ENCODE measurements at places on chromosomes 1 and 21.
A peak's percentile ranks its signal among the peaks of the same experiment; 100 is the strongest.

DNA sequence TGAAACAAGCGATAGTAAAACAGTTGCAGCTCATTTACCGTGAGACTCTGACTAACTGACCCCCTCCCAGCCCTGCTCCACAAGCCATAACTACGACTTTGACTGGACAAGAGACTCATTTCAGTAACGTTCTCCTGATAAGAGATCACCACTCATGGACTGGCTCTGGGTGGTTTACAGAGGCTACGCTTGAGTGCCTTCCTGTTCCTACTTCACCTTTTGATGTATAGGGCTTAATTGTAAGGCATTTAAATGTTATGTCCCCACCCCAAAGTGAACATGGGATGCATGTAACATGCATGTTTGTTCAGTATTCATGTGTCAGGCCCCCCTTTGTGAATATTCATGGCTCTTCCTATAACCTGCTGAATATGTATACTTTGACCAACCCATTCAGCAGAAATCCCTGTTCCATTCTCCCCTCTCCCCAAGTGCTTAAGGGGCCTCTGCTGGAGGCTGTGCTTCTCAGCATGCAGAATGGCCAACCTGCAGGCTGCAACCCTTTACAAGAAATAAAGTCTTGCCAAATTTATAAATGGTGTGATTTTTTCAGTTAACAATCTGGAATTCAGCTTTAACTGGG, 50.7 kb upstream of the SPOCD1 start:
- DNase-seq: no peak

- DNase-seq: no peak
Observed at GRCh38 chr21:36533468-36533848, 53.5 kb upstream of the CLDN14 start.

- DNase-seq: peak; percentile 84
Observed at GRCh38 chr1:89635825-89636815, 3.2 kb downstream of the LRRC8C start.

- DNase-seq: no peak
Observed at GRCh38 chr1:202683029-202683428, 27.2 kb downstream of the SYT2 start.

DNA sequence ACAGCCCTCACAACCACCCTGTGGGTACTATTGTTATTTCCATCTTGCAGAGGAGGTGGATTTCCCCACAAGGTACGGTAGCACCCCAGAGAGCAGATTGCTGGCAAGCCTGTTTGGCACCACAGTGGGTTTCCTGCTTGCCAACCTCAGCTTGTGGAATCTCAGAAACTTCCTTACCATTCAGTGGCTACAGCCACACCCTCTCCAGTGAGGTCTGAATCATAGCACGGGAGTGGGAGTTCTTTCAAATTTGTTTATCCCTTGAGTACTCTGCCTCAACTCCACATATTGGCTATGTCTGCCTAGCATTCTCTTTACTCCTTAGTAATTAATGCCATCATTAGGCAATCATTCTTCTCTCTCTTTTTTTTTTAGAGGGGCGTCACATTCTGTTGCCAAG, 162.1 kb downstream of the PTPRU start:
- DNase-seq: no peak

- DNase-seq: peak; percentile 71
Observed at GRCh38 chr1:23126801-23127200, 41.9 kb downstream of the LUZP1 start.

- peak; percentile 97 for DNase-seq
Observed at GRCh38 chr21:30227633-30228404, 11.9 kb upstream of the CLDN8 start.

DNA sequence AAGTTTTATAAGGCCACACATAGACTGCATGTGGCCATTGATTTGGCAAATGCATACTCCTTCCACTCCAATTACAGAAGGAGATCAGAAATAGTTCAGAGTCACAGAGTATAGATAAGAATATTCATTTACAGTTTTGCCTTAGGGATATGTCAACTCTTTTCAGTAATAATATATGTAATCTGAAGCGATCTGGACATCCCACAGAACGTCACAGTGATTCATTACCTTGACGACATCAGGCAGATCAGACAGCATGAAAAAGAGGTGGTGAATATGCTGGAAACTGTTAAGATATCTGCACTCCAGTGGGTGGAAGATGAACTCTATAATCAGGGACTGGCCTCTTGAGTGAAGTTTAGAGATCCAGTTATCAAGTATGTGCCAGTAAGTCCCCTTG, 240.4 kb downstream of the DPYD start:
- peak; percentile 3 for DNase-seq

DNA sequence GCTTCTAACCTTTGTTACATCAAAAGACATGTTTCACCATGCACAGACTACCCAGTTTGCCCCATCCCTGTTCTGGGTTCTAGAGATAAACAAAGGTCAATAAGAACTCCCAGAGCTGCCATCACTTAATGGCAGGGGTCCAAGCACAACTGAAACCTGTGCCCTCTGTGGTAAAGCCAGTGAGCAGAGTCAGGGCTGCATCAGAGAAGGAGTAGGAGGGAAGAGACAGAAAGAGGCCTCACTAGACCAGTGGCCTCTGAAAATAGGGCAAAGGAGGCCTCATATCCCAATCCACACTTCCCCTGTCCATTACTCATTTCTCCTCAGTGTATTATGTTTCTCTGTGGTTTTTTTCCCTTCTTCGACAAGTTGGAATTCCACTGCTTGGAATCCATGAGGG, 10.2 kb downstream of the ATP1A2 start:
- peak; percentile 33 for DNase-seq

DNA sequence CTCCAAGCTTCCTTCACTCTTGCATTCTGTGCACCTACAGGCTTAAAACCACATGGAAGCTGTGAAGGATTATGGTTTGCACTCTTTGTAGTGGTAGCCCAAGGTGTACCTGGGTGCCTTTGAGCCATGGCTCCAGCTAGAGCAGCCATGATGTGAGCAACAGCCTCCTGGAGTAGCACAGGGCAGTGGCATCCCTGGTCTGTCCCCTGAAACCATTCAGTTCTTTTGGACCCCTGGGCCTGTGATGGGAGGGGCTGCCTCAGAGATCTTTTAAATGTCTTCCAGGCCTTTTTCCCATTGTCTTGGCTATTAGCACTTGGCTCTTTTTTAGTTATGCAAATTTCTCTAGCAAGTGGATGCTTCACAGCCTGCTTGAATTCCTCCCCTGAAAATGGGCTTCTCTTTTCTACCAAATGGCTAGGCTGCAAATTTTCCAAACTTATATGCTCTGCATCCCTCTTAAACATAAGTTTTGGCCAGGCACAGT, 47.4 kb downstream of the CLCA4 start:
- no peak for DNase-seq

DNA sequence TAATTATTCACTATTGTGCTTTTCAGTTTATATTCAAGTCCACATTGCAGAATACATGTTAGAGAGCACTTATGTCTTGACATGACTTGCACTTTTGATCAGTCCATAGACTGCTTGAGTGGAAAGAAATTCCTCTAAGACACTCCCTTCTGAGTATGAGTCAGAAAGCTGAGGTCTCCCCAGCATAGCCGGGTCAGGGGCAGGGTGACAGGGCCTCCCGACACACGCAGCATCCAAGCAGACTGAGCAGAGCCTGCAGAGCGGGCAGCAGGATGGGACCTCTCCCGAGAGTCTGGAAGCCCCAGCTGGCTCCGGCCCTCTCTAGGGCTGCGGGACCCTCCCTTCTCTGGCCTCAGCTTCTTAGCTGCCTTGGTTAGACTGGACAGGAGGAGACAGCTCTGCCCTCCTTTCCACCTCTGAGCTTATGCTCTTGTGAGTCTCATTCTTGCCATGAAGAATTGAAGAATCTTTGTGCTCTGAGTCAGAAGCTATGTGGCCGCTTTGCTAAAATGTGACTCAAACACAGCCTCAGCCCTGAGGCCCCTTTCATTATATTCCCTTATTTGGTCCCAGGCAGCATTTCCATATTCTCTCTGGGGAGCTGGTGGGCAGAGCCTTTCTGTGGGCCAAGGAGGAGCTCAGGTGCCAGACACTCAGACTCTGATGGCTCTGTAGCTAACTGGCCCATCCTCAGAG, 11.2 kb upstream of the CAPN2 start:
- peak; percentile 99 for DNase-seq

- DNase-seq: no peak
Observed at GRCh38 chr1:12422488-12422887, 192.7 kb downstream of the VPS13D start.

DNA sequence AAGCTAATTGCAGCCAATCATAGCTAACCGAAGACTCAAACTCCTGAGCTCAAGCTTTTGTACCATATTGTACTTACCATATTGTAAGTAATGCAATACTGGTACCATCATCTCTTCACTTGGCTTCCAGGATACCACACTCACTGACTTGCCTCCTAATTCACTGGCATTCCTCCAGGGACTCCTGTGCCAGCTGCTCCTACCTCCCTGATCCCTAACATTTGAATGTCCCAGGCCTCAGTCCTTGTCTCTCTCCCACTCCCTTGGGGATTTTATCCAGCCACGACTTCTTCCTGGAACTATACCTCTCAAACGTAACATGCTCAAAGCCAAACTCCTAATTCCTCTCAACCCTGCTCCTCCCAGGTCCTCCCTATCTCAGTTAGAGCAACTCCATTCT, 33.8 kb downstream of the USP48 start:
- DNase-seq: no peak

- peak; percentile 92 for DNase-seq
Observed at GRCh38 chr1:212595787-212596714, 12.5 kb upstream of the ATF3 start.

- no peak for DNase-seq
Observed at GRCh38 chr21:35070436-35070835, 21.3 kb upstream of the RUNX1 start.

DNA sequence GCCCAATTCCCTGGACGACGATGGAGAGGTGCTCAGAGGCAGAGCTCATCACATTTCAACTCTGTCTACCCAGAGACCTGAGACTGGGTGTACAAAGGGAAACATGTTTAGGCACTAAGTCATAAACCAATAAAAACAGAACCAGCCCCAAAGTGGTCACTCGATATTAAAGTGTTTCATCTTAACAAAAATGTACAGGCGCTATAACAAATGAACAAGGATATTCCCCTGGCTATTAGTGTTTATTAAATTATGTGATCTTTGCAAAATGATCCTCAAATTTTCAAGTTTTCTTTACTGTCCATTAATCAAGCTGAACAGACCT, 43.6 kb downstream of the NPHP4 start:
- DNase-seq: no peak

DNA sequence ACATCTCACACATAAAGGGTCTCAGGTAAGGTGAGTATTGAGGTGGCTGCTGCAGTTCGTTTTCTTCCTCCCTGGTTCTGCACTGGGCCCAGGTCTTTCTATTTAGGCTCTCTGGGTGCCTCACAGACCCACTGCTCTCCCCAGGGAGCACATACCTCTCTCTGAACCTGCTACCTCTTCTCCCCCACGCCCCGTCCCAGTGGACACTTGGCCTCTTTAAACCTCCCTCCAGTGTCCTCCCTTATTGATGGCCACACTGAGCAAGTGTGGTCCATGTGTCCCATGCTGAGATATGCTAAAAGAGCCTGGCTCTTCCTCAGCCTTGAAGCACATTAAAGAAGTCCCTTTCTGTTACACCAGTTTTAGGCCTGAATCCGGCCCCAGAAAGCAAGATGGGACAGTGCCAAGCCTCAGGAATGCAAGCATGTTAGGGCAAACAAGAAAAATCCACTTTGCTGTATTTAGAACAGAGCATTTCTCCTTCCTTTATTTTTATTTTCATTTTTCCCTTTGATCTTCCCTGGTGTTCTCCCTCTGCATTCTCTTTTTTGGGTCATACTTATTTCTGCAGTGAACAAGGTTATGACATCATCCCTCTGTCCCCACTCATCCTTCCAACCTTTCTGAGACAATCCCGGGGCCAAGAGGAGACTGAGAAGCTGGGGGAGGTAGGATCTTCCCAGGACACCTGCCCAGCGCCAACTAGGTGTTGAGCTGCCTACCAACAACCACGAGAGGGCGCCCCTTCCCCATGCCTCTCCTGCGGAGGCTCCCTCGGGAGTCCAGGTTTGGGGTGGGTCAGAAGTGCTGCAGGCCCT, 5.0 kb upstream of the CHI3L2 start:
- DNase-seq: peak; percentile 38

DNA sequence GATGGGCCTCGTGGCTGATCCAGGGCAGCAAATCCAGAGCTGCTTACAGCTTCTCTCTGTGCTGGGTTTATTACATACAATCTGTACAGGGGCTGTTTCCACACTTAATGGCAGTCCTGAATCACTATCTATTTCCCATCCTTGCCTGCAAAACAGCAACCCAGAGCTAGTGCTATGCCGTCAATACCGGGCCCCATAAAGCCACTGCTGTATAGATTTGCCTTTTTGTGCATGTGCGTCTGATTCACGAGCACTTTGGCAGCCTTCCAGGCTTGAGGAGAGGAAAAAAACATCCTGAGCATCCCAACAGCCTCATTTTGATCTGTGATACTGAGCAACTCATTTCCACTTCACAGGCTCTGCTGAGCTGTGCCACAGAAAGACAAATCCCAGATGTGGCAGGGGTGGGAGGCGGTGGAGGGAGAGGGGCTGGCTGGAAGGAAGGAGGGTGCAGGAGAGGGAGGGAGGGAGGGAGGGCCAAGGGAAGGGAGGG, 65.2 kb upstream of the TARBP1 start:
- peak; percentile 98 for DNase-seq

GRCh38 chr1:1778663-1779319, 521 bp upstream of the NADK start:
- DNase-seq: peak; percentile 21

DNA sequence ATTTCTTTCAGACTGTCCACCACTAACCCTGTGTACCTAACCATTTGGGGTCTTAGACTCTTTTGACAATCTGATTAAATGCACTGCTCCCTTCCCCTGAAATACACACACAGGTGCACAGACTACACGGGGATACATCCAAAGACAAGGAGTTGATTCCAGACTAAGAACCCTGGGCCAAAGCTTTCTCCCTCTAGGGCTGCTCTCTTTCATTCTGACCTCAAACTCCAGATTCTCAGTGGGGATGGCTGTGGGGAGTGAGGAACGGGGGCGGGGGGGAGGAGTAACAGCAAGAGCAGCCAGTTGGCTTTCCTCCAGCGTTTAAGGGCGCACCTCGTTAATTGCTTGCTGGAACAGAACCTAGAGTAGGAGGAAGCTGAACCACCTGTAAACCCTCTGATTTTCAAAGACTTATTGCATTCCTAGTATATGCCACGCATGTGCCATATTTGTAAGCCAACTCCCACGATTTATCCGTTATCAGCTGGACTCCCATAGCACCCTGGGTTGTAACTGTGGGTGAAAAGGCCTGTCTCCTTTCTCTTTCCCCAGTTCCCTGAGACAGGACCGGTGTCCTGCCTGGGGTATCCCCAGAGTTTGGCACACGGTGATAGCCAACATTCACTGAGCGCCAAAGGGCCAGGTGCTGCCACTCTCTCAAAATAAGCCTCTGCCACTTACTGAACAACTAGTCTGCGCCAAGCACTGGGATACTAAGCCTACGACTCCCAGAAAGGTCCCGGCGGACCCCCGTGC, 920 bp downstream of the MTHFR start:
- DNase-seq: peak; percentile 22

All from fibroblast of skin of right biceps (primary cell).